ENCODE measurements at places on chromosomes 12 and 14.

DNA sequence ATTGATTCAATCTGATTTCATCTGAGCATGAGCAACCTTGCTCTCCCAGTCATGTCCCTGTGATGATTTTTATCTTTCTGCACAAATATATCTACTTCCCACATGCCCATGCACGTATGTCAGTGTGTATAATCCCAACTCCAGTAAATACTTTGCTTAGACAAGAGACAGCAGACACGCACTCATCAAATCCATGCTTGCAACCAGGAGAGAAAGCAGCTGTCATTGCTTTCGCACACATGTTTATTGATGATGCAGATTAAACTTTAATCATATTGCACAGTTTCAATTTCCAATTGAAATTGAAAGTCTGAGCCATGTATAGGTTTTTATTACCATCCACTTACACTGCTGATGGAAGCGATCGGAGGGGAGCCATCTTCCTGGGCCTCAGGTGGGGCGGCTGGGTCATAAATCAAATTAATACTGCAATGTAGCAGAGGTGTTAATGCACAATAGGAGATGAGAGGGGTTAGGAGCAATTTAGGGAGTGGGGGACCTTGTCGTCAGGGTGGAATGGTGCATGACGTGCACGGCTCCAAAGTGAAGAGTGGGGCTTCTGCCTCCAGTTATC lies 68.6 kb upstream of the SRRM4 start:
- no peak for DNase-seq

DNA sequence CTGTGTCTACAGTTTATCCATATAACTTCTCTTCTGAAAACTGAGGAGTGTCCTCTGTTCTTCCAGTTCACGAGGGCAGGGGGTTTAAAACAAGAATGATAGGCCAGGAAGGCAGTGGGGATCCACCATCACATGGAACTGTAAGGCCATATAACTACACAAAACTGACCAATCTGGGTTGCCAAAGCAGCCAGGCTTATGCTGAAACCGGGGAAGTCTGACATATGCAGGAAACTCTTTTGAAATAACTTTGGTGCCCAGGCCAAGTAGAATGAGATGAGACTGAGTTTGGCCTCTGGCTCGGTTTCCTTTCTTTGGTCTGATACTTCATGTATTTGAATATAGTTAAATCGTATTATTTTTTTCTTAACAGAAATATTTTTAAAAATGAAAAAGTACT lies 18.0 kb upstream of the ATF1 start:
- no peak for DNase-seq

DNA sequence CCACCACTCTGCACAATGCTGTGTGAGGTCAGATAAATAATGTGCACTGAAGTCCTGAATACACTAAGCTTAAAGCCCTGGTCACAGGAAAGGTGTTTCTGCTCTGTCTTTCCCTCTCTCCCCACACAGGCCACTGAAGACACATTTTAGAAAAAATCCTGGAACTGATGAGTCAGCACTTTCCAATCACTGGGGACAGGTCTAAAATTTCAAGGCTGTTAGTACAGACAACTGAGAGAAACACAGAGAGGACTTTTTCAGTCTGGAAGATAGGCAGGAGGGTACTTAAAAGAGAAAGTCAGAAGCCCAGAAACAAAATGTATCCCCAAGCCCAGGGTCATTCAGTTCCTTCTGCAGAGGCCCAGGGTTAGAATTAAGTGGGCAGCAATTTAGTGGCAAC lies 333.9 kb upstream of the CCDC196 start:
- DNase-seq: no peak

GRCh38 chr12:54959291-54960018 lies 25.1 kb downstream of the TESPA1 start:
- DNase-seq: no peak

- DNase-seq: peak; percentile 46
Observed at GRCh38 chr12:122499991-122500684, 594 bp downstream of the ZCCHC8 start.

DNA sequence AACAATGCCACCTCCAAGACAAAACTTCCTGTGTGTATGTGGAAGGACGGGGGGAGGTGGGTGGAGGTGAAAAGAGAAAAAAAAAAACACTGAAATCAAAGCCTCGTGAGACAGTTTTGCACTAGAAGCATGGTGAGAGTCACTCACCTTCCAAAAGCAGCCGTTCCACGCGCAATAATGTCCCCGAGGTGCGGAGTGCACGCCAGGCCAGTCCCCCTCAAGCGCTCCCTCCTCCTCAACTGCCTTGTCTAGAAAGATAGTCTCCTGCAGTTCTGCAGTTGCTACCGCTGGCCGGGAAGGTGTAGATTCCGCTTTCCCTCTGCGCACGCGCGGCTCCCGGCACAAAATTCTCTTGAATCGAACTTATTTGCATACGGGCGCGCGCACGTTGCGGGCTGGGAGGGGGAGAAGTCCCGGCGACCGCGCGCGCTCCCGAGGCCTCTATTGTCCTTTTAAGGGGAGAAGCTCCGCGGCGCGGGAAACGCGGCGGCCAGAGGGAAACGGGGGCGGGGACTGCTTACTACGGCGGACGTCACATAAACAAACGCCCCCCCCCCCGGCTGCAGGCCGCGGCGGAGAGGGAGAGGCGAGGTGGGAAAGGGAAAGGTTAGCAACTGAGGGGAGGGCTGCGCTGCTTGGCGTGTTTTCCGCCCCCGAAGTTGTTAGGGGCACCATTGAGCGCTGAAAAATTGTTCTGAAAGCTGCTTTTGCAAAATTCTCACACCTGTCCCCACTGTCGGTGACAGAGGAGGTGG lies at the start of gene SINHCAF:
Gene SINHCAF, minus strand, starts transcription at position 274 of the 755 bp plus-strand sequence. CDS start 27,946 bp downstream, outside the sequence.
- DNase-seq: peak; percentile 99

DNA sequence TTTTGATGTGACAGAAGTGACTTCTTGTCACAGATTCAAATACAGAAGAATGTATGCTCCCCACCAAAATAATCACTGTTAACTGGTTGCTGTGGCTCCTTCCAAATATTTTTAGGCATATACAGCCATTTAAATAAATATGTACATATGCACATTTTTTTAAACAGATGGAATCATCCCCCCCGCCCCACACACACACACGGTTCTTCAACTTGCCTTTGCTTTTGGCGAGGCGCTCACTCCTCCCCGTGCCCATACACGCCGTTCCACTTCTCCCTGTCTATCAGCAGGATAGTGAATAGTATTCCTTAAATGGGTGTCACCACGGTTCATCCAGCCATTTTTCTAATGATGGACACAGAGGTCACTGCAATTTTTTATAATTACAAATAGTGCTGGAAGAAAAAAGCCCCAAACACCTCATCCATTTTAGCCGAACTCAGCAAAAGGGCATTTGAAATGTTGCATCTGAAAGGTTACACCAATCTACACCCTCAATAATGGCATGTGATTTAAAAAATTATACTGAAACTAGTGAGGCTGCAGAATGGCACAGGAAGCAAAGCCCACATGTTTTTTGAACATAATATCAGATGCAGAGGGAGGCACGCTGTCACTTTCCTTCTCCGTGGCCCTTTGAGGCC lies 39.2 kb upstream of the MEG3 start:
- DNase-seq: no peak

DNA sequence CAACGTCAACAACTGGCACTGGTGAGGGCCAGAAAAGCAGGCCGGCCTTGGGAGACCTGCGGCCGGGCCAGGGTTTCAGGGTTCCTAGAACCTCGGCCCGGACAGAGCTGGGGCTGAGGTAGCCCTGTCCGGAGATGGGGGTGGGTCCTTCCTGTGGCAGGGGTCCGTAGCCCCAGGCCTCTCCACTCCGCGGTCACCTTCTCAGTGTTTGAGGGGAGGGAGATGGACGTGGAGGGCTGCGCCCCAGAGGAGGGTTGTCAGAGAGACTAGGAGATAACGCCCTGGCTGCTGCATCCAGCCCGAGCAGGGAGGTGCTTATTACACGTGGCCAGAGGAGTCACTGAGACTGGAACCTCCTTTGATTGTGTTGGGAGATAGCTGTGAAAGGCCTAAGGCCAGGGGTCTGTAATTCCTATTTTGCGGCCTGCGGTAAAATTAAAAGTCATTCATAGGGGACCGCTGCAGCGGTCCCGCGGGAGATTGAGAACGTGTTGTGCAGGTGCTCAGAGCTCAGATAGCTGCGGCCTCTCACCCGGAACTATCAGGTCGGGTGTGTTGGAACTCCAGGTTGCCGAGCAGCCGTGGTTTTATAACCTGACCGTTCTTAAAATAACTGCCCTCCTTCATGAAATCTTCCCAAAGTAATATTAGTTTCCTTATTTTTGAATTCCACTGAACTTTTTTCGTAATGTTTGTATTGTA lies 507 bp downstream of the AHSA1 start:
- DNase-seq: peak; percentile 42

- no peak for DNase-seq
Observed at GRCh38 chr12:69457433-69457832, 12.8 kb upstream of the FRS2 start.

- no peak for DNase-seq
Observed at GRCh38 chr12:115639648-115640012, 637.9 kb downstream of the MED13L start.

- no peak for DNase-seq
Observed at GRCh38 chr12:24522736-24523135, 426.2 kb downstream of the BCAT1 start.

GRCh38 chr12:116806845-116807440 lies 68.8 kb downstream of the RNFT2 start:
- no peak for DNase-seq

DNA sequence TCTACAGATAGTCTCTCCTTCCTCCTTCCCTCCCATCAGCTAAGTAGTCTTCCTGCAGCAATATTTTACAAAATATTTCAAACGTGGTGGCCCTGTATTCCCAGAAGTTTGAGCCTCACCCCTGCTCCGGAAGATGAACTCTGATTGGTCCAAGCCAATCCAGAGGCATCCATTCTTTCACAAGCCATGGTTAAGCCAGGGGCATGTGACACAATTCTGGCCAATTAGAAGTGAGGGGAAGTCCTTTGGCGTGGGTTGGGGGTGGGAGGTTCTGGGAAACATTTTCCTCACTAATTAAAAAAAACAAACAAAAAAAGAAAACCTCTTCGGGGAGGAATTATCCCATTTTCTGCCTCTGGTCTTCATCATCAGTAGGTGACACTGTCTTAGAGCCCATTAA lies 69.4 kb upstream of the GSC start:
- DNase-seq: no peak

DNA sequence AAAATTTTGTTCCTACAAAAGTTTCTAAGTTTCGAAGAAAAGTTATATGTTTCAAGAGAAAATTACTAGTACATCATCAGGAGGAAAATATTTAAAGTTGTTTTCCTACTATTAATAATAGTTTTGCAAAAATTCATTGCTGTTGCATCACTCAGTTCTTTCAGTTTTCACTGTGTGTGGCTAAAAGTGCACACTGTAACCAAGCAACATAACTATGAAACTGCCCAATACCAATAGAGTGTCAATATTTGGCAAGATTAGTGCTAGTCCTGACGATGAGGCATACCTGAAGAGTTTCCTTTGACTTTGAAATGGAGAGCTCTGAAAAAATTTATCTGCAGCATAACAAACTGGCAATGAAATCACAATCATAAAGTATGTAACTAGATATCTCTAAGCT lies 194.3 kb downstream of the CPNE8 start:
- DNase-seq: peak; percentile 25

DNA sequence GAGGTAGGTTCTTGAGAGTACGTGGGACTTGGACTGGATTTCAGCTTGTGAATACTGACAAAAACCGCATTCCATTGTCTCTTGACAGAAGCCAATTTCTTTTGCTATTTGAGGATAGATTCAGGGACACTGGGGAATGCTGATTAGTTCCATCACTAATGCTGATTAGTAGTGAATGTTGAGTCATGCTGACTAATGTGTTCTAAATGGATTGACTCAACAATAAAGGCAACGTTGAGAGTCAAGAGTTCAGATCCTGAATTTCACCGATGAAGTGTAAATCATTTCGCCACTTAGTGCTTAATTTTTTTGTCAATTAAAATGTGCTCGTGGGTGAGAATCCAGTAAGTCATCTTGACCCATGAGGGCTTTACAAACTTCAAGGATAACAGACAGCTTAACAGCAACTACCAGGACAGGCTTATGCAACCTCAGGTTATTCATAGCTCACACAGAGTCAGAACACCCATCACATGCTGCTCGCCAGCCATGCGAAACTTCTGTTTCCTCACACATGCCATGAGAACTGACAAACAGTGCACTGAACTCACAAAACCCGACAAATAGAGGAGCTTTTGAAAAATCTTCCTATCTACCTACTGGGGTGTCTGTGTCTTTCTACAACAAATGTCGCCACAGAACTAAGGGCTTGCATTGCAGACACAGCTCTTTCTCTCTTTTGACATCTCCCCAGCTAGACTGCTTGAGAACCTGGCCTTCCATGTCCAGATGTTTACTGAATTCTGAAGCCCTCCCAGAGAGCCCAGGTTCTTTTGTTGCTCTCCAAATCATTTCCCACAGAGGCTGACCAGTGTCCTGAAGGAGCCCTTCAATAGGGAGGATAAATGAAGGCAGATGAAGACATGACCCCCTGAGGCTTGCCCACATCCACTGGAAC lies 316.4 kb downstream of the ZFP36L1 start:
- DNase-seq: no peak

DNA sequence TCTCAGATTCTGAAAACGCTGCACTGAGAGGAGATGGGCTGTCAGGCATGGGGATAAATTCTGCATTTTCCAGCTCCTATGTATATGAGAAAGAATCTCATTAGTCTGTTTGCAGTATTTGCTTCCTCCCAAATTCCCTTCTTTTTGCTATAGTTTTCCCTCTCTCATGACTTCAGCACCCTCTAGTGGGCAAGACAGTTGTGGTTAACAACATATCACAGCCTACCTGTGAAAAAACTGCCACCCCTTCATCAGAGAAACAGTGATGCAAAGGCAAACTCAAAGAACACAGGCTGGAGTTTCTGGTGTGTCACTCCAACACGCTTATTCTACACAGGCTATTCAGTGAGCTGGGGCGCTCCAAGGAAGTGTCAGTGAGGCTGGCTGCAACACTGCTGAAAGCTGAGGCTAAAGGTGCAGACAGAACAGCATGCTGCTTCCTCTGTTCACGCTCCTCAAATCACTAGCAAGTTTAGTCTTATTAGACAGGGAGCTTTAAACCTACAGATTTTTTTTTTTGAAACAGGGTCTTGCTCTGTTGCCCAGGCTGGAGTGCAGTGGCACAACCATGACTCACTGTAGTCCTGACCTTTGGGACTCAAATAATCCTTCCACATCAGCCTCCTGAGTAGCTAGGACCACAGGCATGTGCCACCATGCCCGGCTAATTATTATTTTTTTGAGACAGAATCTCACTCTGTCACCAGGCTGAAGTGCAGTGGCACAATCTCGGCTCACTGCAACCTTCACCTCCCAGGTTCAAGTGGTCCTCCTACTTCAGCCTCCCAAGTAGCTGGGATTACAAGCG lies 19.3 kb downstream of the ZC2HC1C start:
- peak; percentile 41 for DNase-seq

DNA sequence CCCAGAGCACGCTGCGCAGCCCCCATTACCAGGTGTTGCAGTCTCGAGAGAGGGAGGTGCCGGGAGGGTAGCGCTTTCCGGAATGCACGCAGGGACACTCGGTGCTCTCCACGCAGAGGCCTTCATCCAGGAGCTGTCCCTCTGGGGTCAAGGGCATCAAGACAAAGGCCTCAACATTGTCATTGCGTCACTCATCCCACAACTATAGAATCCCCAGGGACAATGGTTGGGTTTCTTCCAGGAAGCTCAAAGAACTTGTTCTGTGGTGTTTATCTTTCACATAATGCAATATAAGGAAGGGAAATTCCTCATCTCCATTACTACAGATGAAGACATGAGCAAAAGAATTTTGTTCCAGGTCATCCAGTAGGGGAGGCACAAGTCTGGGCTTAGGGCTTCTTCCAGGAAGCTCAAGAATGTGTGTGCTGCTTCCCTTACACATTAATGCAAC lies 52.1 kb downstream of the VWF start:
- no peak for DNase-seq

GRCh38 chr14:41449066-41449465 lies 157.6 kb upstream of the LRFN5 start:
- DNase-seq: no peak

- DNase-seq: no peak
Observed at GRCh38 chr12:126021675-126022074, 956.4 kb downstream of the AACS start.
